ENCODE measurements at places on chromosomes 2 and 18.
A peak's percentile ranks its signal among the peaks of the same experiment; 100 is the strongest.

DNA sequence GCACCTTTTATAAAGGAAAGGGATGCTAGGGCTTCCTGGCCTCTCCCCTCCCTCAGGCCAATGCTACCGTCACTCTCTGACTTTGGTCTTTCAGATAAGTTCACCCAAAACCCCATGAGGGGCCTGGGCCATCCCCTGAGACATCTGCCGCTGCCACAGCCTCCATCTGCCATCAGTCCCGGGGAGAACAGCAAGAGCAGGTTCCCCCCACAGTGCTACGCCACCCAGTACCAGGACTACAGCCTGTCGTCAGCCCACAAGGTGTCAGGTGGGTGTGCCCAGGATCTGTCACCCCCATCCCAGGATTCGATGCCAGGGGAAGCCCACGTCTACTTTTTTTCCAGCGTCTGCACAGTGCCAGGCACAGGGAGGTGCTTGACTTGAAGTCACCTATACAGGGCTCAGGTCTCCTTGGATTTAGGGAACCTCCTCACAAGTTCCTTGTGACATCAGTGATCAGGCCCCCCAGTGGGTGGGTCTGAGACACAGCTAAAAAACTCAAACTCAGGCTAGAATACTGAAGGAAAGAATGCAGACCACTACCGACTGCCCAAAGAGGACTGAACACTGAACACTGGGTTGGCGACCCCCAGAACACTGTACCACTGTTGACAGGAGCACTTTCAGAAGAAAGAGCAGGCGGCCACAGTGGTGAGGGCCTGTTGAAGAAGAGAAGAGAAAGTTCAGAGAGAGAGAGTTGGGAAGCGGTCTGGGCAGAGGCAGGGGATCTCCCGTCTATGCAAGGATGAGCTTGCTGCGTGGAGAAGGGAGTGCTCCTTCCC, 85.3 kb downstream of the EPAS1 start:
- DNase-seq: no peak

DNA sequence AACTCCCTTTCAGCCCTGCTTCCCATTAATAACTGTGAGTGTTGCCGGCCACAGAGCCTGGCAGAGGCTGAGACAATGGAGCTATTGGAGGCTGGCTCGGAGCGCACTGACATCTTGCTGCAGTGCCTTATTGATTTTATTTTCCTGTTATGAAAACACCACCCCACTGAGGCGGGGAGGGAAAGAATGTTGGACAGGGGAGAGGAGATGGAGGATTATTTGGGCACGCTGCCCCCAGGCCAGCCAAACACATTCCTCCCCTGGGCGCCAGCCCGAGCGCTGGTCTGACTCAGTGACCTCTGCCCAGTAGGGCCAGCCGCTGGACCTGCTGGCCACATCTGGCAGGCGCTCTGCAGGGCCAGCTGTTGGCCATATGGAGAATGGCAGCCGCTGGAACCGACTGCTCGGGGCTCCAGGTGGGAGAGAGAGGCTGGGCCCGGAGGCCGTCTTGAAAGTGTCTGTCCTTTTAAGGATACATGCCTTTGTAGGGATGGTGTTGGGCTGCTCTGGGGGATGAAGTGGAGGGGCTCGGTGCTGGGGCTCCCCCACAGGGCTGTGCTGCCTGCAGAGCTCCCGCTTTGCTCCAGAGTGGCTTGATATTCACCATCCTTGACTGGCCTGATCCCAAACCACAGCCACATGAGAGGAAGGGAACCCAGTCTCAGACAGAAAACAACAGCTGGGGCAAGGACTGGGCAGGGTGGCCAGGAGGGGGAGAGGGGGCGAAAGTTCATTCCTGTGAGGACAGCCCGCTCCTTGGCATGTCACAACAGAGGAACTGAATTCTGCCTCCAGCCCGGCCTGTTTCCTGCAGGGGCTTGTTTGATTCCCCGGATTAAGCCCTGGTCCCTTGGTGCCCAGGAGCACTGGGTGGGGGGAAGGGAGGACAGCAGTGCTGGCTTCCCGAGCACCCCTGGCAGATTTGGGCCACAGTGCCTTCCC, 179.0 kb downstream of the KLHL29 start:
- DNase-seq: peak; percentile 79

- no peak for DNase-seq
Measured at GRCh38 chr2:105143094-105143466, 98.5 kb upstream of the GPR45 start.

DNA sequence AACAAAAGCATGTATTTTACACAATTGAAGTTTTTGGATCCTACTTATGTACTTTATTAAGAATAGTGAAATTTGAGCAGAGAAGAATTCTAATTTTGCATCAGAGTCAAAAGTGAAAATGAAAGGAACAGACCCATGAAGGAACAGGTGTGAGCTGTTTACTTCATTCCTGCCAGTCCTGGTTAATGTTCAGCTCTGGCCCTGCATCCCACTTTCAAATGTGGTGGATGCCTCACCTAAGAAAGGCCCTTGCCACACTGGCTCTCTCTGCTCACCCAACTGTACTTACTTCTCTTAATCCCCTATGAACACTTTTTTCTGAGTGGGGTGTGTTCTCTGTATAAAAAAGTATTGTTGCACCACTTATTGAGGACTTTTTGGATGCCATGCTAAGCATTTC, 22.2 kb downstream of the FAM110C start:
- DNase-seq: no peak

DNA sequence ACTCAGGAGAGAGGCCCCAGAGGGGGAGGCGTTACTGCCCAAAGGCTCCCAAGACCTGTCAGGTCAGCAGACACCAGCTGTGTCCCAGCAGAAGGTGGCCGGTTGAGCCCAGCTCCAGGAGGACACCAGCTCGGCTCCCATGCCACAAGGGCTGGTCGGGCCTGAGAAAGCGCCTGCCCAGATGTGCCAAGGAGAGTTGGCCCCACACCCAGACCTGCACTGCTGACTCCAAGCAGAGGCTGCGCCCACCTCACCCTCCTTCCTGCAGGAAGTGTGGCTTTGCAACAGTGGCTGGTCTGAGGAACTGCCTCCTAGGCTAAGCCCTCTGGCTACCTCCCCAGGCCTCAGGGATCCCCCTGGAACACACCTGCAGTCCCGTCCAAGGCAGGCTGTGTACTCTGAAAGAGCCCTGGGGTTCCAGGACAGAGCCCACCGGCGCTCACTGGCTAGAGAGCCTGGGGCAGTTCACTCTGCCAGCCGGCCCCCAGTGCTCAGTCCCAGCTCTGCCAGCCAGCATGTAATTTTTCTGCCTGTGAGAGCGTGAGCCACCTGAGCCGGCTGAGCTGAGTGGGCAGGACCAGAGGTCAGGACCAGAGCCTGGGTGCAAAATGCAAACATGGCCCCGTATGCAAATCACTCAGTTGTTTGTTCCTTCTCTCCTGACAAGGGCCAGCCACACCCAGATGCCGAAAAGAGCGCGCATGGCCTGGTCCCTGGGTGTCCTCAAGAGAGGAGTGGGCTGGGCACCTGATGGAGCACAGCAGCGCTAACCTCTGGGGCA, 36.9 kb upstream of the PTMA start:
- DNase-seq: no peak

DNA sequence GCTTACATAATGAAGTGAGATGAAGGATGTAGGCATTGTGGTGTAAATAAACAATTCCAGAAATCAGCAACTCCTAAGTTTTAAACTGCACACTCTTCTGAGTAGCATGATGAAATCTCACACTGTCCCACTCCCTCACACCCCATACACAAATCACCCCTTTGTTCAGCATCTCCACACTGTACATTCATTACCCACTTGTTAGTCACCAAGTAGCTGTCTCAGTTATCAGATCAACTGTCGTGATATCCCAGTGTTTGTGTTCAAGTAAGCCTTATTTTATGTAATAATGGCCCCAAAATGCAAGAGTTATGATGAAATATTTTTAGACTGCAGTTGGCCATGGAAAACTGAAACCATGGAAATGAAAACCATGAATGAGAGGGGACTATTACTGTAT, 135.7 kb downstream of the GRB14 start:
- no peak for DNase-seq

DNA sequence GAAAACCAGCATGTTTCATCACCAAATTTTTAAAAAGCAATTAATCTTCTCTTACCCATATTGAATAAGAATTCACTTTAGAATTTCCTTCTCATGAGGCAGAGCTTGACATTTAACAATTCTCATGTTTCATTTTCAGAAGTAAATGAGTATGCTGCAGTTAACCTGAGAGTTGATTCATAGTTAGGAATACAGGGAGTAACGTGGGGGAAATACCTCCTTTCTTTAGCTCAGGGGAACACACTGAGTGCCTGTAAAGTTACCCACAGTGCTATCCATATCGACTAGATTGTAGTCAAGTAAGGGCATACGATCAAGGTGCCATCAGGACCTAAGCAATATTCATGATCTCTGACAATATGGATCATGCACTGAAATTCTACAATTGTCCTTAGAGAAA, 38.9 kb upstream of the ATIC start:
- DNase-seq: no peak

GRCh38 chr2:57402096-57402495, 644.5 kb upstream of the VRK2 start:
- DNase-seq: no peak

- DNase-seq: no peak
Measured at GRCh38 chr2:220669324-220669723, 902.8 kb downstream of the EPHA4 start.

DNA sequence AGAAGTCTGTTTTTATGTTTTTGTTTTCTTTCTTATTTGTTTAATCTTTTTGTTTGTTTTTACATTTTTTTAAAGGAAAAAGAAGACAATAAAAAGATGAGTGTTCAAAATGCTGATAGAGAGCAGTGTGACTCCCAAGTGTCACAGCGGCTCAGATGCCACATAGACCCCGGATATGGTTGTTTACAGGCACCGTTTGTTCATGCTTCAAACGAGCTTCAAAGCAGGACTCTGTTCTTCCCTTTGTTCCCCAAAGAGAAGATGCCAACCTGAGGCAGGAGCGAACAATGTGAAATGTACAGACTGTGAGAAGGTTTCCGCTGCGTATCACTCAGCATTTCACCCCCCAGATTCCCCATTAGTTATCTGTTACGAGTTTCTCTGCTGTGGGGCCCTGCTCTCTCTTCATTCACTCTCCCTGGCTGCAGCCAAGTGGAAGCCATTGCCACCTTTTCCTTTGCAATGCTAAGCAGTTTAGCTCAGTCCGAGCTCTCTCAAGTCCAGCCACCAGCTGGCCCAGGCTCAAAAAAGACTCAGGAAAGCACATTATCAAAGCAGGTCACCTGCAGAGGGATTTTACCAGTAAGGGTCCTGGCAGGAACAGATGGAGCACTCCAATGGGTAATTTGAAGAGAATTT, 36.4 kb upstream of the PHLPP1 start:
- no peak for DNase-seq

DNA sequence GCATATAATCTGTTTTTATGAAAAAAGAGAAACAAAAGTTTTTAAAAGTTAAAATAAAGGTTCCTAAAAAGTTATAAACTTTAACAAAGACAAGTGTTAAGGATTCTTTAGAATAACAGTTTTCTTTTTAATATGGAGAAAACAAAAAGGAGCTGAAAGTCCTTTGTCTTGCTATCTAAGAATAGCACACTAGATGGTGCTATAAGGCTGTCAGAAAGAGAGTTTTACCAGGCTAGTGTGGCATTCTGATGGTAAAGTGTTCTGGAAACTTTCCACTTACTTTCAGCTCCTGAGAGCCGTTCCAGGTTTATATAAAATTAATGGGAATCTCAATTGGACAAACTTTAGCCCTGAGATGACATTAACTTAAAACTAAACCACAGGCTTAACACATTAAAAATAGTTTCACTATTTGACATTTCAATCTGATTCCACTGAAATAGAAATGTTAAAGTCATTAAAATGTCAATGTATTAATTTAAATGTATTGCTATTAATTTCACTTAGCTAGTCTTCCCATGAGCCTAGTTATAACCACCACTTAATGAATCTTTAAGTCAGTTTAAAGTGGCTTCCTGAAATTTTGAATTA, 3.7 kb downstream of the FBXO48 start:
- DNase-seq: no peak

GRCh38 chr2:99619151-99619550, 129.3 kb upstream of the REV1 start:
- DNase-seq: no peak

- DNase-seq: no peak
Measured at GRCh38 chr2:43612944-43613343, 17.1 kb upstream of the THADA start.

GRCh38 chr18:59054496-59055287, 85.0 kb upstream of the SEC11C start:
- DNase-seq: no peak

GRCh38 chr2:15944325-15945017, 4.1 kb downstream of the MYCN start:
- DNase-seq: no peak

GRCh38 chr2:64799592-64800252, 146.0 kb upstream of the SERTAD2 start:
- no peak for DNase-seq

DNA sequence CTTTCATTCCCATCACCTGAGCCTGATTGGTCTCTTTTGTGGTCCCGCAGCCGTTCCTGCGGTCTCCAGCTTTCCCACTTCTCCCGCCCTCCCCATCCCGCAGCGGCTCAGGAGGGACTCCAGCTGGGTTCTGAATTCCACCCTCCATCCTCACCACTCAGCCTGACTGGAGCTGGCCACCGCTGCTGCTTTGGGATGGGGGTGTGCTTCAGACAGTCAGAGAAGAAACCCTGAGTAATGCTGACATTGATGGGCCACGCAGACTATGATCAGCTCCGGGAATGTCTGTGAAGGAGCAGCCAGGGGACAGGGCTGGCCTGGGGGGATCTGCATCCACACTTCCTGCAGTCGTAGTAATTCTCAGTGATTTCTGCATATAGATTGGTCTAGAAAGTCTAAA, 45.9 kb upstream of the TXNDC2 start:
- DNase-seq: no peak

DNA sequence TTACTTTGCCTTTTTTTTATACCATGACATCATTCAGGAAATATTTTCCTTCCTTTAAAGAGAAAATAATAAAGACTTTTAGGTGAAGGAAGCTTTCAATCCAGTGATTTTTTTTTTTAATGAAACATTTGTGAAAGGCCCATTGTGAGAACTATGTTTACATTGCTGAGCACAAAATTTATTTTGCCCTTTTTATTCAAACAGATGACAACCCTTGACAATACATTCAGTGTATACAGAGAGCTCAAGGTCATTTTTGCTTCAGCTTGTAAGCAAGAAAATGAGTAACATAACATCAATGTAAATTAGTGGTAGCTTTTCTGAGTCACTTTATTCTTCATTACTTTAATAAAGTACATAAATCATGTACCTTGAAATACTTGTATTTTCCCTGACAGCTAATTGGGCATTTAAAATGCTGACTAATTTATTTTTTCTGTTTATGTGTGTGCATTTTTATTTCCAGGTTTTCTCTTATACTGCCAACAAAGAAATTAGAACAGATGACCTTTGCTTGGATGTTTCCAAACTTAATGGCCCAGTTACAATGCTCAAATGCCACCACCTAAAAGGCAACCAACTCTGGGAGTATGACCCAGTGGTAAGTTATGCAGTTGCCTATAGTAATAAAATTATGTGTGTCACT, 121.6 kb downstream of the GALNT1 start:
- DNase-seq: no peak

- no peak for DNase-seq
Measured at GRCh38 chr2:33272001-33272400, 204.4 kb upstream of the RASGRP3 start.

DNA sequence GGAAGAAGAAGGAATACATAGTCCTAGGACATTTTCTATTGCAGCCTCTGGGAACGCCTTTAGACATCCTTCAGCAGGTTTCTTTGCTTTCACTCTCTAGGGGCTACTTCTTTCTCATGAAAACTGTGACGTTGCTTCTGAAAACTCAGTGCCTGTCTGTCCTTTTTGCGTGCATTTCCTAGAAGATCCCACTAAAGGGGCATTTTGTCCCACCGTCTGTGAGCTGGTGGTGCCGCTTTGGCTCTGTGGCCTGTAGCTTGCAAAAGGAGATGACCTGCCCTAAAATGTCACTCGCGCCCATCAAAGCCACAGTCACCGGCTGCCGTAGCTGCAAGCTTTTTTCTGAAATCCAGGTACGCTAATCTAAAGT, 579 bp downstream of the STAT4 start:
- DNase-seq: no peak

Measured in heart left ventricle (tissue), 16 donors.